Hepatocyte (in vitro differentiated cells): ENCODE measurements at places on chromosomes 6 and 20. TPM values are rescaled to one million over a fixed set of nuclear protein-coding genes. Genes with fewer than 3 reads are reported as not detected.

The SRMS gene
- total RNA-seq: not detected in 2 replicates

GRCh38 chr6:170233286-170234205 lies 57.3 kb downstream of the DLL1 start:
- no peak for DNase-seq
- H3K36me3 ChIP-seq: no peaks in the 10 kb centered on the region
- no peaks in the 10 kb centered on the region for H3K4me1 ChIP-seq
- no peaks in the 10 kb centered on the region for H3K27me3 ChIP-seq
- no peak overlapping the region for H3K27ac ChIP-seq

GRCh38 chr6:71393471-71393870 lies 104.9 kb downstream of the OGFRL1 start:
- no peaks in the 10 kb centered on the region for H3K36me3 ChIP-seq
- no peak for DNase-seq
- H3K27ac ChIP-seq: peak overlapping the region; percentile 19
- H3K27me3 ChIP-seq: no peaks in the 10 kb centered on the region

DNA sequence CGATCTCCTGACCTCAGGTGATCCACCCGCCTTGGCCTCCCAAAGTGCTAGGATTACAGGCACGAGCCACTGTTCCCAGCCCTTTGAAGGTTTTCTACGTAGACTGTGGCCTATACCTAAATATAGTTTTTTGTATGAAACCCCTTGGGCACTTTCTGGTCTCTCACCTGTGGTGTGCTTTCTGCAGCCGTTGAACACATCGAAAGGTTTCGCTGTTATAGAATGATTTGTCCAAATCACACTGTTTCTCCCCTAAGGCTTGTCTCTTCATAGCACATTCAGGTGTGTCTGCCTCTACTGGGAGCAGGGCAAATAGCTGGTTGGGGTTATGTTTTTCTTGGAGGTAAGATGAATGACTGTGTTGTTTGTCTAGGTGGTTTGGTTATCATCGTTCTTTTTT lies 597.9 kb downstream of the RNF144B start:
- H3K36me3 ChIP-seq: no peaks in the 10 kb centered on the region
- H3K4me1 ChIP-seq: no peaks in the 10 kb centered on the region
- no peak overlapping the region for H3K27ac ChIP-seq

The RAE1 gene
- 26.9 and 35.8 TPM in 2 replicates for total RNA-seq

- no peaks in the 10 kb centered on the region for H3K36me3 ChIP-seq
- peaks cover 31% of the 10 kb centered on the region for H3K4me1 ChIP-seq
- peaks cover 53% of the 10 kb centered on the region for H3K27me3 ChIP-seq
- DNase-seq: no peak
- no peak overlapping the region for H3K27ac ChIP-seq
These were observed 6.2 kb downstream of the C20orf204 start for GRCh38 chr20:64042054-64042781.

The BMP6 gene
- total RNA-seq: 2.9 and 4.3 TPM in 2 replicates

GRCh38 chr6:158010591-158011477 lies 29.2 kb downstream of the SYNJ2 start:
- H3K27ac ChIP-seq: no peak overlapping the region
- no peaks in the 10 kb centered on the region for H3K36me3 ChIP-seq
- no peaks in the 10 kb centered on the region for H3K27me3 ChIP-seq

The XKR7 gene
- total RNA-seq: 0.12 and 0.37 TPM in 2 replicates

DNA sequence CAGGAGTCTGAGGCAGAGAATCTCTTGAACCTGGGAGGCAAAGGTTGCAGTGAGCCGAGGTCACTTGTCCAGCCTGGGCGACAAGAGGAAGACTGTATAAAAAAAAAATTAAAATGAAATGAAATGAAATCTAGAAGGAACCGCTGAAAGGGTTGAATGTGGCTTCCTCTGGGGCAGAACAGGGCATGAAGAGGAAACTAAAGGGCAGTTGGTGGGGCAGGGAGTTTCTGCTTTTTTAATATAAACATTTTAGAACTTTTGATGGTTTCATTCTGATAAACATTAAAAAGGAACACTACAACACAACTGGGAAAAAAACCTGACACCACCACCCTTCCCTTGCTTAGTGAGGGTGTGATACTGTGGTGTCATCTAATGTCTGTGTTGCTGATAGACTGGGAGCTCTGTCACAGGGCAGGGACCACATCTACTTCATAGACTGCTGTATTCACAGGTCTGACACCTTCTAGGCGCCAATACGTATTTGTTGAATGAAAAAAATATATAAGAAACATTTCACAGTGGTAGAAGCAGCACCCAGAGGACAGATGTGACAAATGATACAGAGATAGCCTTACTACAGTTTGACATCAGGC lies 128.9 kb downstream of the ADAT2 start:
- H3K36me3 ChIP-seq: no peaks in the 10 kb centered on the region
- H3K4me3 ChIP-seq: no peak overlapping the region
- H3K27me3 ChIP-seq: no peaks in the 10 kb centered on the region
- no peak overlapping the region for H3K27ac ChIP-seq

GRCh38 chr6:43278524-43279078 lies 19.5 kb upstream of the SLC22A7 start:
- peaks cover 40% of the 10 kb centered on the region for H3K4me1 ChIP-seq
- H3K4me3 ChIP-seq: no peak overlapping the region
- no peaks in the 10 kb centered on the region for H3K27me3 ChIP-seq
- peak overlapping the region; percentile 62 for H3K27ac ChIP-seq
- no peaks in the 10 kb centered on the region for H3K36me3 ChIP-seq

GRCh38 chr6:167770291-167770955 lies 56.3 kb upstream of the AFDN start:
- H3K4me3 ChIP-seq: no peak overlapping the region
- H3K4me1 ChIP-seq: no peaks in the 10 kb centered on the region
- H3K27ac ChIP-seq: no peak overlapping the region
- no peak for DNase-seq

GRCh38 chr6:155378724-155379123 lies 64.4 kb upstream of the TFB1M start:
- H3K4me1 ChIP-seq: no peaks in the 10 kb centered on the region
- no peak for DNase-seq

- peak overlapping the region; percentile 39 for H3K4me3 ChIP-seq
- H3K4me1 ChIP-seq: peaks cover 32% of the 10 kb centered on the region
- no peaks in the 10 kb centered on the region for H3K27me3 ChIP-seq
- H3K36me3 ChIP-seq: no peaks in the 10 kb centered on the region
- DNase-seq: peak; percentile 40
- H3K27ac ChIP-seq: peak overlapping the region; percentile 66
These were observed 12.9 kb upstream of the TLDC2 start for GRCh38 chr20:36862857-36863668.

The CCN6 gene
- total RNA-seq: not detected in 2 replicates

The SLC17A2 gene
- 6.4 and 7.7 TPM in 2 replicates for total RNA-seq

- H3K36me3 ChIP-seq: no peaks in the 10 kb centered on the region
- H3K4me1 ChIP-seq: no peaks in the 10 kb centered on the region
- H3K4me3 ChIP-seq: no peak overlapping the region
- peak; percentile 82 for DNase-seq
- no peak overlapping the region for H3K27ac ChIP-seq
These were observed 48.6 kb upstream of the SNX9 start for GRCh38 chr6:157774153-157775135.

The ECT2L gene
- 0.16 TPM in 1 of 2 replicates, not detected in the other for total RNA-seq

- no peaks in the 10 kb centered on the region for H3K36me3 ChIP-seq
- peaks cover 12% of the 10 kb centered on the region for H3K27me3 ChIP-seq
- H3K4me1 ChIP-seq: peaks cover 6% of the 10 kb centered on the region
These were observed 7.2 kb upstream of the MDGA1 start for GRCh38 chr6:37704923-37705238.

DNA sequence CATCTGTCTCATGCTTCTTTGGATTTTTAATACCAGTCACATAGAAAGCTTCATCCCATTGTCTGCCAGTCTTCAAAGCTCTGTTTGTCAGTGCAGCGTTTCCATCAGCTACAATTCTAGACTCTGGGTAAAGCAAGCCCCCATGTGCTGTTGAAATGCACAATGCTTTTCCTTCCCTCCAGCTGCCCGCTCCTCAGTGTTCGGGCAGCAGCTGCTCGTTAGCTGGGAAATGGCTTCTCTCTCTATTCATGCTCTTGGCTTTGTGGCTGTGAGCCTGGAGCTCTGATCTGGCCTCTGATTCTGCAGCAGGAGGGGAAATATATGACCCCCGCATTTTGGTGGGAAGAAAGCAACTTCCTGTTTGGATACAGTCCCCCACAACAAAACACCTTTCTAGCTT lies 213.0 kb upstream of the CDYL start:
- no peaks in the 10 kb centered on the region for H3K4me1 ChIP-seq
- DNase-seq: no peak
- no peaks in the 10 kb centered on the region for H3K36me3 ChIP-seq
- H3K27me3 ChIP-seq: no peaks in the 10 kb centered on the region
- H3K27ac ChIP-seq: no peak overlapping the region

DNA sequence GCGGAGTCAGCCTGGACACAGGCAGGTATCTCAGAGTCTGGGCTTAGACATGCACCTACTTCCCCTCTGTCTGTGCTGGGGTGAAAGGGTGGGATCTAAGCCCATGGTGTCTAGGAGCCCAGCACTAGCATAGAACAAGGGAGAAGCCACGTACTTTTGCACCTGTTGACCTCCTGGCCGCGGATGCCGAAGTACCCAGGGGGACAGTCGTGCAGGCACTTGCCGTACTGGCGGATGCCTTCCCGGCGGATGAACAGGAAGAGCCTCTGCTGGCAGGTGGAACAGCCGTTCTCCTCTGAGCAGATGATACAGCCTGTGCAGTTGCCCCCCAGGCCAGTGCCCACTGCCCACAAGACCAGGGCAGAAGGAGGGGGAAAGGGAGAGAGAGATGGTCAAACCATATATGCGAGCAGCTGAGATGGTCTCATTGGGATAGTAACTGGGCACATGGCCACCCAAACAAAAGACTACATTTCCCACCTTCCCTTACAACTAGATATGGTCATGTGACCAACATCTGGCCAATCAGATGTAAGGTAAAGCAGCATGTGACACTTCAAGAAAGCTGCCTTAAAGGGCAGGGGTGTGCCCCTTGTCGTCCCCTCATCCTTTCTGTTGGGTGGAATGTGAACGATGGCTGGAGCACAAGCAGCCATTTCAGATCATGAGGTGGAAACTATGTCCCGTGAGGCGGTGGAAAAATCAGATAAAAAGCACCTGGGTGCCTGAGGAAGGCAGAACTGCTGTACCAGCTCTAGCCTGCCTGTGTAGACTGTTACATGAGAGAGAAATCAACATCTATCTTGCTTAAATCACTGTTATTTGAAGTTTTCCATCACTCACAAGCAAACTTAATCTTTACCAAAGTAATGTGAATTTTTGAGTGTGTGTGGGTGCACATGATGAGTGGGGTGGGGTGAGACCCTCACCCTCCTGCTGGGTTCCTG lies 34.0 kb downstream of the RSPO4 start:
- no peak overlapping the region for H3K27ac ChIP-seq
- H3K27me3 ChIP-seq: no peaks in the 10 kb centered on the region
- H3K36me3 ChIP-seq: no peaks in the 10 kb centered on the region
- DNase-seq: no peak
- H3K4me1 ChIP-seq: no peaks in the 10 kb centered on the region
- no peak overlapping the region for H3K4me3 ChIP-seq

DNA sequence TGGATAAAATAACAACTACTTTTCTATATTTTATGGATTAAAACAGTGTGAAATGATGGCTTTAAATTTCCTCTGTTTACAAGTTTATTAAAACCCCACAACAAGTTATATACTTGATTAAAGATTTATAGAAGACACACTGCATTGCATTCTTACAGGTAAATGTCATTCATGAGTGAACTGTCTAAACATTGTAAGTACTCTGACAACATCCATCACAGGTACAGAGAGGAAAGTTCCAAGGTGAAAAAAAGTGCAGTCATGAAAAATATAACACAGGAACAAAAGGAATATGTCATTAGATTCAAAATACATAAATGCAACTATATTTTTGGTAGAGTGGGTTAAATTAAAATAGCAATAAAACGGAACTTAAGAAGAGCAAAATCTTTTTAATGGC lies 156.9 kb downstream of the KHDRBS2 start:
- no peaks in the 10 kb centered on the region for H3K27me3 ChIP-seq
- no peak overlapping the region for H3K4me3 ChIP-seq
- no peaks in the 10 kb centered on the region for H3K36me3 ChIP-seq
- no peak overlapping the region for H3K27ac ChIP-seq

DNA sequence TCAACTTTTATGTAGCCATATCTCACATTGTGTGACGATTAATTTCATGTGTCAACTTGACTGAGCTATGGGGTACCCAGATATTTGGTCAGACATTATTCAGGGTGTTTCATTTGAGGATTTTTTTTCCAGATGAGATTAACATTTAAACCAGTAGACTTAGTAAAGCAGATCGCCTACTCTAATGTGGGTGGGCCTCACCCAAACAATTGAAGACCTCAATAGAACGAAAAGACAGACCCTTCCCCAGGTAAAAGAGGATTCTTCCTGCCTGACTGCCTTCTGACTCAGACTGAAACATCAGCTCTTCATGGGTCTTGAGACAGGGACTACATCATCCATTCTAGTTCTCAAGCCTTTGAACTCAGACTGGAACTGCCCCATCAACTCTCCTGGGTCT lies 231.7 kb upstream of the SASH1 start:
- no peaks in the 10 kb centered on the region for H3K4me1 ChIP-seq
- H3K4me3 ChIP-seq: no peak overlapping the region
- H3K36me3 ChIP-seq: no peaks in the 10 kb centered on the region
- no peak for DNase-seq
- H3K27ac ChIP-seq: no peak overlapping the region

DNA sequence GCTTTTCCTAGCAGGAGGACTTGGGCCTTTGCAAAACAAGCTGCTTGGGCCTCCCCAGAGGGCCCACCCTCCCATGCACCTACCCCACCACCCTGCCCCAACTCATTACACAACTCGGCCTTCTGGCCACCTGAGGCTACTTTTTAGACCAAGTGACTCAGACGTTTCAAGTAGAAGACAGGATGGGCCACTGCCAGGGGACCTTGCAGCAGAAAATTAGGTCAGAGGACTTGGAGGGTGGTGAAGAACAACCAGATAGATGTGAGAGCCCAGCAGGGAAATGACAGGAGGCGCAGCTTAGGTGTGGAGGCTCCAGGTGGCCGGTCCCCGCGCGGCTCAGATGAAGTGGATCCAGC lies 1.4 kb downstream of the PPP1R3D start:
- no peaks in the 10 kb centered on the region for H3K27me3 ChIP-seq
- H3K36me3 ChIP-seq: no peaks in the 10 kb centered on the region
- H3K4me1 ChIP-seq: peaks cover 28% of the 10 kb centered on the region
- DNase-seq: no peak

DNA sequence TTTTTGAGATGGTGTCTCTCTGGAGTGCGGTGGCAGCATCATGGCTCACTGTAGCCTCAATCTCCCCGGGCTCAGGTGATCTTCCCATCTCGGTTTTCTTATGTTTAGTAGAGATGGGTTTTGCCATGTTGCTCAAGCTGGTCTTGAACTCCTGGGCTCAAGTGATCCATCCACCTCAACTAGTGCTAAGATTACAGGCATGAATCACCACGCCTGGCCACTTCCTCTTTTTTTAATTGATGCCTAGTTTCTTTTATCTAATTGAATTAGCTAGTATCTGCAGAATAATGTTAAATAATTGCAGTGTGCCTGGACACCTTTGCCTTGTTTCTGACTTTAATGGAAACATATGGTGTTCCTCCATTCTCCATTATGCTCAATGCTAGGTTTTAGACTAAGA lies 38.4 kb upstream of the SLC22A16 start:
- no peaks in the 10 kb centered on the region for H3K27me3 ChIP-seq
- H3K36me3 ChIP-seq: no peaks in the 10 kb centered on the region
- H3K4me3 ChIP-seq: no peak overlapping the region
- no peak overlapping the region for H3K27ac ChIP-seq
- peaks cover 17% of the 10 kb centered on the region for H3K4me1 ChIP-seq
